Activated T-helper 2 cell treated with anti-CD3 and anti-CD28 coated beads, Interferon-gamma antibody, Interleukin-2, Interleukin-4, amounts not matched to agents 10 μg/mL and 5 μg/mL and 100 μg/mL, durations not matched to agents 14 hours and 24 hours and 36 hours (primary cell): ENCODE measurements at places on chromosomes 2 and 18. TPM values are rescaled to one million over a fixed set of nuclear protein-coding genes. Genes with fewer than 3 reads are reported as not detected.

The ANKRD44 gene
- total RNA-seq: 107 and 120 TPM in 2 replicates

- DNase-seq: no peak
These were observed at the start of gene RBM44 for GRCh38 chr2:237798236-237799059. Gene RBM44, plus strand, starts transcription at chr2:237798779. Its CDS starts 14,831 bp downstream, at chr2:237813610.

GRCh38 chr2:45168711-45169338 lies 159.6 kb upstream of the SIX2 start:
- no peak for DNase-seq

GRCh38 chr2:97845818-97846217 lies 132.4 kb downstream of the ZAP70 start:
- DNase-seq: no peak

DNA sequence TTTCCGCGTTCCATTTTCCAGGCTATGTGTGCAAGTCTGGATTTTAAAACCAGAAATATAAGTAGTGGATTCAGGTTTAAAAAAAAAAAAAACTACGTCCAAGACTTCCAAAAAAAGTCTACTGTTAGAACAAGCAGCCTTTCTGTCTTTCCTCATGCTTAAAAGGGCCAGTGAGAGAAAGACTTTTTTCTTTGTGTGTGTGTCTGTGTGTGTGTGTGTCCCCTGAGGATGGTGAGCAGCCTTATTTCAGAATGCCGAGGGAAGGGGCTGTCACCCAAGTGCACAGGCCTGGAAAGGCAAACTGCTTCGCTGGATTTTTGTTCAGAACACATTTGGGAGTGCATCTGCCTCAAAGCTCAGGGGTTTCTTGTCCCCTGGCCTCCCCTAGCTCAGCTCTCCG lies 98.8 kb downstream of the ZBTB7C start:
- DNase-seq: no peak

DNA sequence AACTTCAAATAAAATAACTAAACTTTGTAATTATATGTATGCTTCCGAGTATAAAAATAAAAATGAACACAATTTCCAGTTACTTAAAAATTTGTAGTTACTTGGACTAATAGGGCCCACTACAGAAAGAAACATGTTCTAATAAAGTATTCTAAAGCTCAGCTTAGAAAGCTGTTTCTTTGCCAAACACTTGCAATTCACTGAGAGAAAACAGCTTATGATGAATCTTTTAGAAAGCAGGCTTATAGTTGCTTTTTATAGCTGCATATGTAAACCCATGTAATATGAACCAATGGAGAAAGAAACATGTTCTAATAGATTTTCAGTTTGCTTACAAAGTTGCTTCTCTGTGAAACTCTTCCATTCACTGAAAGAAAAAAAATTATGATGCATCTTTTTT lies 766.0 kb downstream of the LRP1B start:
- DNase-seq: no peak

- no peak for DNase-seq
These were observed 12.4 kb downstream of the CASP10 start for GRCh38 chr2:201195331-201195730.

- DNase-seq: no peak
These were observed 68.3 kb downstream of the TET3 start for GRCh38 chr2:74052732-74053710.

The ZBTB7C gene
- total RNA-seq: 0.07 and 0.21 TPM in 2 replicates

The TMEM214 gene
- total RNA-seq: 96.3 and 102 TPM in 2 replicates

- DNase-seq: no peak
These were observed 22.6 kb downstream of the CROCC2 start for GRCh38 chr2:240928476-240929363.

DNA sequence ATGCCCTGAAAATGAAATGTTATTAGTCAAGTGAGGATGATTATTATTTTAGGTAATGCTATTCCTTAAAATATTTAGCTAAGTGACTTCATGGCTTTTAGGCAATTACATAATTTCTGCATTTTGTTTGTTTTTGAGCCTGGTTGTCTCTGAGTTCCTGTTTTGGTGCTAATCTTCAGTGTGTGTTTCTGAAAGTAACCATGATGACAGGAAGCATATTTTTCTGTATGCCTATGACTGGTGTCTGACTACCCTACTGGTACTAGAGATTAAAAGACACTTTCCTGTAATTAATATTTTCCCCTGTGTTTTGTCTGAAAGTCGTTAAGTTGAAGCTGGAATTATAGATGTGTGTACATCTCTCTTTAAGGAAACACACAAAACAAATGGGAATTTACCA lies 295.0 kb upstream of the SPRED2 start:
- DNase-seq: no peak

The COL3A1 gene
- 0.16 and 0.43 TPM in 2 replicates for total RNA-seq

- DNase-seq: no peak
These were observed 315.2 kb upstream of the ZEB2 start for GRCh38 chr2:144834998-144835633.

DNA sequence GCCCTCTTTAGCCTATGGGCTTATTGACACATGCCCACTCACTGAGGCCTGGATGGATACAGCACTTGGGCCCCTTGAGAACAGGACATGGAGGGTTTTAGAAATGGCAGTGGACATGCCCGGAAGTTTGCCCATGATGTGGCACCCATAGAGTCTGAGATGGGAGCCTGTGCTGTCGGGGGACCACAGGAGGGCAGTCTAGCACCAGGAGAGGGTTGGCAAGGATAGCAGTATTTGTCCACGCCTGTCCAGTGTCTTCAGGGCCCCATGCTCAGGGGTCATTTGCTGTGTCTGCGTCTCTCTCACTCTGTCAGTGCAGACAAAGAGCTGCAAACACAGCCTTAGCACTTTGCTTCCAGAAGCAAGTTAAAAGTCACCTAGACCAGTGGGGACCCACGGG lies 48.7 kb downstream of the IL1RL2 start:
- DNase-seq: no peak

GRCh38 chr2:221893501-221893900 lies 321.4 kb upstream of the EPHA4 start:
- DNase-seq: no peak

GRCh38 chr2:45008296-45009129 lies 739 bp downstream of the SIX2 start:
- DNase-seq: no peak

The C2orf15 gene
- total RNA-seq: 0.16 TPM in 1 of 2 replicates, not detected in the other

The CAPN13 gene
- total RNA-seq: not detected in 2 replicates

GRCh38 chr18:32280188-32280783 lies 90.4 kb downstream of the MEP1B start:
- no peak for DNase-seq

The TTN gene
- total RNA-seq: 3.3 and 3.7 TPM in 2 replicates

The C2orf66 gene
- 0.25 TPM in 2 replicates for total RNA-seq

The CFAP53 gene
- 0.25 and 0.51 TPM in 2 replicates for total RNA-seq

DNA sequence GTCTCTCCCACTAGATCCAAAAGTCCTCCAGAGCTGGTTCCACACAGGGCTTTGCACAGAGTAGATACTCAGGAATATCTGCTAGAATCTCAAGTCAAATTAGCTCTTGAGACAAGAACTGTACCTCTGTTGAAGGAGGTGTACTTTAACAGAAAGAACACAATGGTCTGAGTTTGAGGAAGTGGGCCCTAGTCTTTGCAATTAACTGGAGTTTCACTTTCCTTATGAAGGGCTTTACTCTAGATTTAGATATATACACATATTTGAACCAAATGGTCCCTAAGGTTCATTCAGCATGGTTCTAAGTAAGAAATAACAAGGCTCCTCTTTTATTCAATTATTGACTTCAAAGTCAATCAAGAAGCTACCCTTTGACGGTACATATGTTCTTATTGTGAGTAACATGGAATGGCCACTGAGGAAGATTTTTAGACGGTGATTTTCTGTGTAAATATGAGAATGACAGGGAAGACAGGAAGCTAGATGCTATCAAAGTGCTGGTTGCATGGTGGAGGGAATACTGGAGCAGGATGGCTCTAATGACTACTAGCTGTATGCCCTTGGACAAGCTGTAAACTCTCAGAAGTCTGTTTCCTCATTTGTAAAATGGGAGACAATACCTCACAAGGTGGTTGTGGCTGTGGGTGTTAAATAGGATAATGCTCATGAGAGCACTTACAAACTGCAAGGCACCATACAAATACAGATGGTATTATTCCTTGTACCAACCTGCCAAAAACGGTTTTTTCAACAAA lies 73.5 kb upstream of the SERTAD2 start:
- no peak for DNase-seq

The ECEL1 gene
- total RNA-seq: 0.50 and 0.78 TPM in 2 replicates
